ENCODE measurements at places on chromosomes 3 and 15.

DNA sequence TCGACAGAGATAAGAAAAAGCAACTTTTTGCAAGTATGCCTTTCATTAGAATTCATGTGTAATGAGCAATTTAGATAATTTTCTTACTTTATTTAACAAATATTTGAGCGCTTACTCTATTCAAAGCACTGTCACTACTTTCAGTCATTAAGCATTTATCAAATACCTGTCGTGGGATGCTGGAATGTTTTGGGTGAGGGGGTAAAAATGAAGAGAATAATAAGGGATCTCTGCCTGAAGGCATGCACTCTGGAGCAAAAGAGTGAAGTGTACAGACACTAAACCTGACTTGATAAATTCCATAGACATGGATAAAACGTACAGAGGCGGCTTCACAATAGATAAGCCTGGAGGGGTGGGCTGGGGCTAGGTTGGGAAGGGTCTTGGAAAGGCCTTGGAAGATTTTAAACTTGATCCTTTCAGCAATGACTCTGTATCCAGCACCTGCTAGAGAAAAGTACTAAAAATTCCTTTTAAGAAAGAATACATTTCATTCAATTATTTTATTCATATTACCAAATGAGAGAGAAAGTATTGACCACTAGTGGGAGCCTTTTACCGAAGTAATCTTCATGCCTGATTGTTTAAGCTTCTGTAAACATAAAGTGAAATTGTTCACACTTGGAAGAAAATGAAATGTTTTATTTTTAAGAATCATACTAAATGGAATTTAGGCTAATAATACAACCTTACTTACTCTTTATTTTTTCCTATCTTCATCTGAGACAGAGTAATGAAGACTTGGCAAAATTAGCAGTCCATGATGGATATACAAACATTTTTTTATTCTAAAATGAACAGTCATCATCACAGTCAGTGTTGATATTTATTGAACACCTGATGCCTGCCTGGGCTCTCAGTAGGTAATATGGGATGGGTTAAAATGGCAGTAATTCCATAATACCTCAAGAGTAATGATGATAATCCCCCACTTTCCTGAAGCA lies 113.2 kb downstream of the PPP2R3A start:
- DNase-seq: peak; percentile 61

GRCh38 chr15:74500401-74500800 lies 39.4 kb upstream of the UBL7 start:
- DNase-seq: no peak

- peak; percentile 57 for DNase-seq
Measured at GRCh38 chr3:104642827-104643226, 723.9 kb upstream of the ALCAM start.

DNA sequence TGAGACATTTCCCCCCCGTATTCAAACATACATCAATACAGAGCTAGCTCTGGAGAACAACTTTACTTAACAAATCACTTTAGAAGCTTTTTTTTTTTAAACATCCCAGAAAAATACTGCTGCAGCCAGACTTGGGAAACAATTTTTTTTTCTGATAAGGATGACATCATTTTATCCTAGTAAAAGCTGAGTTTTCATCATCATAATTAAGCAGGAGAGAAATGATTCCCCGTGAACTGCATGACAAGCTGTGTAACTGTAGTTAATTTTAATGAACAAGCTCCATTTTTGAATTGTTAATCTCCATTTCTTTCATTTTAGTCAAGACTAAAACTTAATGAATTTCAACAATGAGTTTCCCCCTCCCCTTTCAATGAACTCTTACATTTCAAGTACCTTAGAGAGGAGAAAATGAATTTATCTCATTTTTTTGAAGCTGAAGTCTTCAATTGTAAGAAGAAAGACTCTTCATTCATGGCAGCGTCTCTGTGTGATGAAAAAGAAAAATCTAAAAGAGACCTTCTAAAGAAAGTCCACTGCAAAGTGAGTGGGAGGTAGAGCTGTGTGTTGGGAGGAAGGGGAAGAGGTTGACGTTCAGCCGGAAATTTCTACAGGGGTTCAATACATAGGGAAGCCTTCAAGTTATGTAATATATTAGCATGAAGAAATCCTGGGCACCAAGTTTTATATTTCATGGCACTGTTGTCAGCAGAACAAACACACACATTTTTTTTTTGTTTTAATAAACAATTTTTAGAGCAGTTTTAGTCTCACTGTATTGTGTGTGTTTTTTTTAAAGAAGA lies 31.7 kb downstream of the HES1 start:
- no peak for DNase-seq

DNA sequence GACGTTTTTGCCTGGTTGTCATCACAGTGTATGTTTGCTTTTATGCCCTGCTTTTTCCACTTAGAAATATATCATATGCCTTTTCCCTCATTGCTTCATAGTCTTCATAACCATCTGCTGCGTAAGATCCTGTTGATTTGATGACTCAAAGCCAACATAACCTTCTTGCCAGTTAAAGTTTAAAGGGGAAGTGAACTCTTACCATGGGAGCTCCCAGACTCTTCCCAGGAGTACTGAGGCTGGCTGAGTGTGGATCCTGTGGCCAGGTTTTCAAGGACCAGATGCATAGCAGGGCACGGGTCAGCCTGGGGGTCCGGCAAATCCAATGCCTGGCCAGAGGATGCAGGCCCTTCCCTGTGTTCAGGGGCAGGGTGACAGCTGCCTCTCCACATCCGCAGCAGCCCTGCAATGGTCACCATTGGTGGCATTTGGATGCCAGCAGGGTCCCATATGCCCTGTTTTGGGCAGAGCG lies 42.0 kb upstream of the SACM1L start:
- no peak for DNase-seq

- DNase-seq: no peak
Measured at GRCh38 chr15:90822204-90822955, 46.0 kb upstream of the FURIN start.

DNA sequence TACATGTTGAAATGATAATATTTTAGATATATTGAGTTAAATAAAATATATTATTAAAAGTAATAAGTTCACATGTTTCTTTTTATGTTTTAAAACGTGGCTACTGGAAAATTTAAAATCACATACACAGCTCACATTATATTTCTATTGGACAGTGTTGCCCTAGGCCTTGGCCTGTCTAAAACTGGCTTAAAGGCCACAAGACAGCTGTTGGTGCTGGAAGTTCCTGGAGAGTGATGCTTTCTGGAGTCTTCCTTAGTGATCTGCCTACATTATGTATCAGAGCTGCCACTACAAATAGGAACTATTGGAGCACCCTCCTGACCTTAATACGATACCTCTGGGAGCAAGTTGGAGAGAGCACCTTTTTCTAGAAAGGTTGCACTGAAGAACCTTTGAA lies 254.1 kb upstream of the C2CD4B start:
- DNase-seq: no peak

GRCh38 chr3:134201201-134202130 lies 49.2 kb downstream of the RYK start:
- DNase-seq: no peak

All from NCI-H2081 treated with DMSO at 0.1 percent for 48 hours (cell line).